Activated CD8-positive, alpha-beta memory T cell treated with anti-CD3 and anti-CD28 coated beads, Interleukin-2, amount 50 U/mL, for 48 hours (primary cell): ENCODE measurements at places on chromosomes 11 and 22.
A peak's percentile ranks its signal among the peaks of the same experiment; 100 is the strongest.

- DNase-seq = no peak
Observed at GRCh38 chr11:111059726-111060125, 185.8 kb upstream of the POU2AF2 start.

DNA sequence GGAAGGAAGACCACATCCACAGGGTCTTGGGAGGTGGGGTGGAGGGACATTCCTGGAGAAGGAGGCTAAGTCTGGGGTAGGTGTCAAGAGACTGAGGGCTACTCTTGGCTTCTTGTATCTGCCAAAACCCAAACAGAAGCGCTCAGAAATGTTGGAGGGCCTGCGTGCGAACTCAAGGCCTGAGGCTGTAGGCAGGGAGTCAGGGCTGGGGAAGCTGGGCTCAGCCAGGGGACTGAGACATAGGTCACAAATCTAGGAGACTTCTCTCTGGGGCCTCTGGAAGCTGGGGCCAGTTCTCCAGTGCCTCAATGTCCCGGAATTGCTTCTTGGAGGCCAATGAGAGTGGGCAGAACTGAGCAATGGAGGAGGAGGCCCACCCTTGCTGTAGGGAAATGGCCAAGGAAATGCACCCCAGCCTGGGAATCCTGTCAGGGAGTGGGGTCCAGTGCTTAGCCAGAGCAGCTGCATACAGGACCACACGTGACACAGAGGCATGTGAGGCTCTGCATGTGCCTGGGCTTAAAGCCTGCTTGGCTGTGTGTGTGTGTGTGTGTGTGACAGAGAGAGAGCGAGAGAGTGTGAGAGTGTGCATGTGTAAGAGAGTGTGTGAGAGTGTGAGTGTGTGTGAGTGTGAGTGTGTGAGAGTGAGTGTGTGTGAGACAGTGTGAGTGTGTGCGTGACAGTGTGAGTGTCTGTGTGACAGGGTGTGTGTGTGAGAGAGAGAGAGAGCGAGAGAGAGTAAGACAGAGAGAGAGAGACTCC, 141.3 kb downstream of the ST3GAL4 start:
- no peak for DNase-seq

GRCh38 chr11:36566407-36567053, 1.3 kb upstream of the RAG1 start:
- DNase-seq = no peak

DNA sequence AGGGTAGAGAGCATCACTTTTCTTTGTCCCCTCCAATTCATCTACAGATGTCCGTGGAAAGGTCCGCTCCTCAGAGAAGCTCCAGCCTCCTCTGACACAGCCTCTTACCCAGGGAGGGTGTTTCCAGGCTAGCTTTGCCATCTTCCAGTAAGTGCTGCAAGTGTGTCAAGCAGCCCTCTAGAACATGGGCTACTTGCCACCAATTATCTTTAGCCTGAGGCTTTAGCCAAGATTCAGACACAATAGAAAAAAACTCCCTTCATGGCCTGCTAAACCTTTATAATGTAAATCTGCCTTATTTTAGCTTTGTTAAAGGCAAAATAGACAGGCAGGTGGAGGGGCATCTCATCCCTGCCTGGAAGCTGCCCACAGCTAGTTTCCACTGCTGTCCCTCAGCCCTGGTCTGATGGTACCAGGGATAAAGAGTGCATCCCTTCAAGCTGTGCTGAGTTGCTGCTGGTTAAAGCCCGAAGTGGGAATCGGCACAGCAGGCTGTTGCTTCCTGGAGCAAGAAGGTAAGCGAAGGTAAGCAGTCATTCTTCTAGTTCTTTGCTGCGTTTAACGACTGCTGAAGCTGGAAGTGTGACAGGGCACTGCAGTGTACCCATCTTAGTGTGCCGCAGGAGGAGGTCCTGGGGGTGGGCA, 190.1 kb upstream of the E2F8 start:
- DNase-seq = no peak

- DNase-seq = no peak
Observed at GRCh38 chr11:106552694-106553203, 465.5 kb downstream of the GUCY1A2 start.

GRCh38 chr11:2382936-2383851, 6.1 kb downstream of the CD81 start:
- DNase-seq = no peak

- DNase-seq = peak; percentile 82
Observed at GRCh38 chr22:30245985-30246813, at the start of gene LIF. TSS of gene LIF (minus strand) at chr22:30246759. CDS start at chr22:30246695, 64 bp downstream.
